ENCODE measurements at places on chromosomes 12 and 14. TPM values are rescaled to one million over a fixed set of nuclear protein-coding genes. Genes with fewer than 3 reads are reported as not detected.
A peak's percentile ranks its signal among the peaks of the same experiment; 100 is the strongest.

- H3K27ac ChIP-seq, result no peak overlapping the region
- peaks cover 4% of the 10 kb centered on the region for H3K4me1 ChIP-seq
- no peak overlapping the region for H3K4me3 ChIP-seq
- H3K27me3 ChIP-seq, result peaks cover 14% of the 10 kb centered on the region
- no peaks in the 10 kb centered on the region for H3K36me3 ChIP-seq
Measured at GRCh38 chr14:22981876-22982476, 375 bp downstream of the AJUBA start.

GRCh38 chr12:77522247-77522646 is 308.4 kb upstream of the NAV3 start:
- H3K27me3 ChIP-seq, result no peaks in the 10 kb centered on the region
- no peak overlapping the region for H3K4me3 ChIP-seq
- H3K4me1 ChIP-seq, result no peaks in the 10 kb centered on the region
- H3K27ac ChIP-seq, result no peak overlapping the region
- DNase-seq, result no peak
- H3K36me3 ChIP-seq, result no peaks in the 10 kb centered on the region

Gene ITGA5
- 1.7 TPM for polyA plus RNA-seq

- H3K27ac ChIP-seq, result no peak overlapping the region
- no peak for DNase-seq
- no peaks in the 10 kb centered on the region for H3K4me1 ChIP-seq
- no peaks in the 10 kb centered on the region for H3K36me3 ChIP-seq
Measured at GRCh38 chr14:103593577-103593976, 30.8 kb downstream of the COA8 start.

GRCh38 chr12:69028941-69029729 is 96.2 kb upstream of the CPM start:
- H3K4me1 ChIP-seq, result no peaks in the 10 kb centered on the region
- no peak overlapping the region for H3K4me3 ChIP-seq
- no peak overlapping the region for H3K27ac ChIP-seq
- H3K27me3 ChIP-seq, result peaks cover 9% of the 10 kb centered on the region
- no peaks in the 10 kb centered on the region for H3K36me3 ChIP-seq

GRCh38 chr12:45259675-45260074 is 43.8 kb downstream of the ANO6 start:
- no peak overlapping the region for H3K4me3 ChIP-seq
- H3K4me1 ChIP-seq, result peaks cover 16% of the 10 kb centered on the region
- H3K27ac ChIP-seq, result no peak overlapping the region
- no peak for DNase-seq
- H3K36me3 ChIP-seq, result no peaks in the 10 kb centered on the region
- H3K27me3 ChIP-seq, result no peaks in the 10 kb centered on the region

Gene RNASE7
- not detected for polyA plus RNA-seq

GRCh38 chr12:64681200-64682052 is 71.1 kb downstream of the RASSF3 start:
- H3K4me1 ChIP-seq, result peaks cover 47% of the 10 kb centered on the region
- H3K27ac ChIP-seq, result peak overlapping the region; percentile 95
- no peak for DNase-seq
- H3K27me3 ChIP-seq, result no peaks in the 10 kb centered on the region
- peaks cover 9% of the 10 kb centered on the region for H3K36me3 ChIP-seq
- peak overlapping the region; percentile 66 for H3K4me3 ChIP-seq

Gene CLEC7A
- polyA plus RNA-seq, result not detected

DNA sequence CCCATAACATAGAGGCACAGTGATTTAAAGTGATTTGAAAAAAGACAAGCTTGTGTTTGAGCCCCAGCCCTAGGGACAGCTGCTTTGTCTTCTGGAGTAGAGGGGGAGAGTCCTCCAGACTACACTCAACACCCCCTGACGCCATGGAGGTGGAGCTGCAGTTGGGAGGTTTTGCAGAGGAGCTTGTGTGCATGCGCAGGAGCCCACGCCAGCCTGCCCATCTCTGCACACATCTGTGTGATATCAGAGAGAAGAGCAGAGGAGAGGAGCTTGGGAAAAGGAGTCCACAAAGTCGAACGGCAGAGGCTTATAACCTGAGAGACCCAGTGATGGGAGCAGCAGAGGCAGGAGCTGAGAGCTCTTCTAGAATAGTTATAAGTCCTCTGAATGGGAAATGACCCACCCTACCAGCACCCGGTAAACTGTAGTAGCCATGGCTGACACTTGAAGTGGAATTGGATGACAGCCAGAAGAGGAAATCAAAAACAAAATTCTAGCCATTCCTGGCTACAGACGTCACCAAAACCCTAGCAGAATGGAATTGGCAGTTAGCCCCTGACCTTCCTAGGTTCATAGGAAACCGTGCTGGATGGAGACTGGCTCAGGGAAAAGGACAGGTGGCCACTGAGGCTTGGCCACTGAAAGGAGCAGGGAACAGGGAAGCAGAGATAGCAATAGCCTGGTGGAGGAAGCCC is 185.1 kb upstream of the VASH1 start:
- H3K27ac ChIP-seq, result no peak overlapping the region
- no peak for DNase-seq
- H3K36me3 ChIP-seq, result no peaks in the 10 kb centered on the region
- peaks cover 22% of the 10 kb centered on the region for H3K27me3 ChIP-seq
- no peak overlapping the region for H3K4me3 ChIP-seq

DNA sequence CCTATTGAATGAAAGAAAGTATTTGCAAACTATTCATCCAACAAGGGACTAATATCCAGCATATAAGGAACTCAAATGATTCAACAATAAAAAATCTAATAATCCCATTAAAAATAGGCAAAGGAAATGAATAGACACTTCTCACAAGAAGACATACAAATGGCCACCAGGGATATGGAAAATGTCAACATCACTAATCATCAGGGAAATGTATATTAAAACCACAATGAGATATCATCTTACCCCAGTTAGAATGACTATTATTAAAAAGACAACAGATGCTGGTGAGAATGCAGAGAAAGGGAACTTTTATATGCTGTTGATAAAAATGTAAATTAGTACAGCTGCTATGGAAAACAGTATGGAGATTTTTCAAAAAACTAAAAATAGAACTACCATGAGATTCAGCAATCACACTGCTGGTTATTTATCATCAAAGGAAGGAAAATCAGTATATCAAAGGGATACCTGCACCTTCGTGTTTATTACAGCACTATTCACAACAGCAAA is 89.3 kb downstream of the GARIN6 start:
- no peaks in the 10 kb centered on the region for H3K36me3 ChIP-seq
- no peaks in the 10 kb centered on the region for H3K4me1 ChIP-seq

Data from naive B cell (primary cell).